Skin of body (tissue), 3 donors: ENCODE measurements at places on chromosomes 4 and X. TPM values are rescaled to one million over a fixed set of nuclear protein-coding genes. Genes with fewer than 3 reads are reported as not detected.
A peak's percentile ranks its signal among the peaks of the same experiment; 100 is the strongest.

- DNase-seq, result no peak
Measured at GRCh38 chrX:136778916-136779315, 1.8 kb downstream of the ARHGEF6 start.

GRCh38 chr4:90457817-90458216 is 330.6 kb downstream of the CCSER1 start:
- no peak for DNase-seq

DNA sequence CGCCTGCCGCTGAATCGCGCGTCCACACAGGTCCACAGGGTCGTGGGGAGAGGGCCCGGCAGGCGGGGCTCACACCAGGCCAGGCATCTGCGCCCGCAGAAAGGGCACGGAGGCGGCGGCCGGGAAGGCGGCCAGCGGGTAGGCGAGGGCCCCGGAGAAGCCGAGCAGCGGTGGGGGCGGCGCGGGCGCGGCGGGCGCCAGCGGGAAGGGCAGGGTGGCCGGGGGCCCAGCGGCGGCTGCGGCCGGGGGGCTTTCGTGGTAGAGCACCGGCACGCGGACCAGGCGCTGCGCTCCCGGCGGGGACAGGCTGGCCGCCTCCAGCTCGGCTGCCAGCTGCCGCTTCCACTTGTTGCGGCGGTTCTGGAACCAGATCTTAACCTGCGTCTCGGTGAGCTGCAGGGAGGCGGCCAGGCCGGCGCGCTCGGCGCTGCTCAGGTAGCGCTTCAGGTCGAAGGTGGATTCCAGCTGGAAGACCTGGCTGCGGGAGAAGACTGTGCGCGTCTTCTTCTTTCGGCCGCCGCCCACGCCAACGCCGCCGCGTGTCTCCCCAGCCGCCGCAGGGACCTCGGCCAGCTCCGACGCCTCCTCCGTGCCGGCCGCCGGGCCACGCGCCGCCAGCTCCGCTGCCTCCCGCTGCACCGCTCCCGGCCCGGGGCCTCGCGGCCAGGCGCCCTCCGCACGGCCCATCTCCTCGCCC is 3.9 kb downstream of the HMX1 start:
- no peak for DNase-seq

DNA sequence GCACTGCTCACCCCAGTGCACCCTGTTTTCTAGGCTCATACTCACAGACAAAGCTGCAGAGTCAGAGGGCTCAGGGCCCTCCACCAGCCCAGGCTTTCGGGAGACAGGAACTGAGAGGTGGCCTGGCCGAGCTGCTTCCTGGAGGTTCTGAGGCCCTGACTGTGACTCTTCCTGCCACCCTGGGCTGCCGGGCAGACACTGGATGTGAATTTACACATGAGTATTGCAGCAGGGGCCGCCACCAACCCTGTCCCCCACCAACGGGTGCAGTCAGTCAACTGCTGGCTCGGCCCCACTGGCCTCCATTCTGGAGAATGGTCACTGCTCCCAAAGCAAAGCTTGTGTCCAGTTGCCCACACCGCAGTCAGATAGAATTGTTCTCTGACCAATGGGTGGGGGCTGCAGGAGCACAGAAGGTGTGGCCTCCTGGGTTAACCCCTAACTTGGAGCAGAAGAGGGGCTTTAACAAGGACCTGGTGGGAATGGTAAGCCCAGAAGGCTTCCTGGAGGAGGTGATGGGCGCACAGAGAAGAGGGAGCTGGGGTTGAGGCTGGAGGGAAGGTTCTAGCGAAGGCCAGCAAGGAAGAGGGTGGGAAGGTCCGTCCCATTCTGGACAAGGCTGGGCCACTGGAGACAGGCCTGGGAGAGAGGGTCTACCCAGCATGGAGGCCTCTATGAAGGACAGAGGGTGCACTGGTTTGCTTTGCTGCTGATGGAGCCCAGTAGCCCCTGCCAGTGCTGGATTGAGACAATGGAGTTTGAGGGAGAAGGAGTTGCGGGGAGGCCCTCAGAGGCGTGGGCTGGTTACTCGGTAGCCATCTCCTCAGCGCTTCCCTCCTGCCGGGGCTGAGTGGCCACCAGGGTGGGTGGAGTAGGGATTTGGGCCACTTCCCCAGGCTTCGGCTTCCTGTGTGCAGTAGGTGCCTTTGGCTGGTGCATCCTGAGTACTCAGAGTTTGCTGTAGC is 135.3 kb downstream of the CPZ start:
- no peak for DNase-seq

GRCh38 chr4:139852612-139853269 is 187.1 kb downstream of the MGST2 start:
- DNase-seq, result no peak

The SLC34A2 gene
- total RNA-seq, result 1.1 TPM

GRCh38 chrX:119477812-119478232 is 9.6 kb downstream of the SLC25A5 start:
- no peak for DNase-seq

The TACR3 gene
- 0.49 TPM for total RNA-seq

The BRS3 gene
- total RNA-seq, result not detected

- DNase-seq, result peak; percentile 56
Measured at GRCh38 chr4:39637586-39638353, 895 bp downstream of the SMIM14 start.

DNA sequence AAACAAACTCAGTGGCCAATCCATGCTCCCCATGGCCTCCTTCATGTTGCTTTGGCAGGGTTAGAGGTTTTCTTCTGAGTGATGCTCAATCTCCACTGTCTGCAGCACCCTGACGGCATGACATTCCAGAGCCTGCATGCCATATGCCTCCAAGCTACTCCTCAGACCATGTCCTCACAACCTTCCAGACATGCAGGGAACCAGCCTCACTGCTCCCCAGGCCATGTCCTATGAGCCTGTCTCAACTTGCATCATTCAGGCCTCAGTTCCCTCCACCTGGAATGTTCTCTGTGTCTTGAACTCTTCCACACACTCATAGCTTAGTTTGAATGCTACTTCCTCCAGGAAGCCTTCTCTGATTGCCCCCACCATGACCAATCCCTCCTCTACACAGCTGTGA is 18.8 kb downstream of the PROM1 start:
- no peak for DNase-seq

The HDX gene
- total RNA-seq, result 6.4 TPM

GRCh38 chr4:148565801-148566200 is 123.6 kb upstream of the NR3C2 start:
- no peak for DNase-seq

- no peak for DNase-seq
Measured at GRCh38 chr4:151195801-151196200, 81.2 kb upstream of the PRSS48 start.

The TEX13B gene
- total RNA-seq, result not detected

GRCh38 chrX:31670245-31670644 is 598.4 kb upstream of the FTHL17 start:
- no peak for DNase-seq

DNA sequence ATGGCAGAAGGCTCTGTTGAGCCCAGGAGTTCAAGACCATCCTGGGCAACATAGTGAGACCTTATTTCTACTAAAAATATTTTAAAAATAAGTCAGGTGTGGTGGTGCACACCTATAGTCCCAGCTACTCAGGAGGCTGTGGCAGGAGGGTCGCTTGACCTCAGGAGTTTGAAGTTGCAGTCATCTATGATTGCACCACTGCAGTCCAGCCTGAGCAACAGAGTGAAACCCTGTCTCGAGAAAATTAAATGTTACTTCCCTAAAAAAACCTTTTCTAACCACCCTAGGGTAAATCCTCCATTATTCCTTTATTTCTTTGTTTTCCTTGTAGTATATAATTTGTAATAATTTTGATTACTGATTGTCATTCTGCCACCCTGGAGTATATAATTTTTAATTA is 7.9 kb downstream of the FAM200B start:
- DNase-seq, result no peak

- peak; percentile 3 for DNase-seq
Measured at GRCh38 chrX:40094041-40094899, 3.5 kb downstream of the BCOR start.

The TRIML2 gene
- total RNA-seq, result not detected

DNA sequence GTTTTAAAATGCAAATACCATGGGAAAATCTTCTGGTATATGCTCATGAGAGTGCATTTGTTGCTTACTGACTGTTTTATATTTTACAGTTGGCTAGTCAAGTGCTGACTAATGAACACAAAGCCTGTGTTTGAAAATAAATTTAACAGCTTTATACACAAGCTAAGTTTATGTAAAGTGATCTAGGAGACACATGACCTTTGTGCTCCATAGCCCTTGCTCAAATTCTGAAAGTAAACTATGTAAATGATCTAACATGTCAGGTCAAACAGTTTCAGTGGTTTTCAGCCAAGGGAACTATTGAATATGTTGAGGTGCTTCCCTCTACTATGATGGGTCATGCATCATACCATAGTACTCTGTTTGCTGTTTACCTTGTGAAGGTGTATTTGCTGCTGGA is 36.7 kb downstream of the DIAPH2 start:
- DNase-seq, result no peak

DNA sequence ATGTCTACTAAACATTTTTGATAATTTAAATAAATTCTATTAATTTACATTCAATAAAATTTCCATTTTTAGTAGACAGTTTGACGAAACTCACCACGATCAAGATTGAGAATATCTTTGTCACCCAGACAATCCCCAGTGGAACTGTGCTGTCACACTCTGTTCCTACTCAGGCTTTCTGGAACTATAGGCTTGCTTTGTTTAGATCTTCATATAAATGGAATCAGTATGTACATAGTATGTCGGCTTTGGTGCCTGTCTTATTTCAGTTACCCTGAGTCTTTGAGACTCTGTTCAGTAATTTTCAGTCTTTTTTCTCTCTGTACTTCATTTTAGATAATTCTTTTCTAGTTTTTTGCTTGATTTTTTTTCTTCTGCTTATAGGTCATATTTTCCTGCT is 163.5 kb upstream of the EMCN start:
- DNase-seq, result no peak

- DNase-seq, result no peak
Measured at GRCh38 chr4:152399246-152399645, 136.6 kb downstream of the FBXW7 start.

DNA sequence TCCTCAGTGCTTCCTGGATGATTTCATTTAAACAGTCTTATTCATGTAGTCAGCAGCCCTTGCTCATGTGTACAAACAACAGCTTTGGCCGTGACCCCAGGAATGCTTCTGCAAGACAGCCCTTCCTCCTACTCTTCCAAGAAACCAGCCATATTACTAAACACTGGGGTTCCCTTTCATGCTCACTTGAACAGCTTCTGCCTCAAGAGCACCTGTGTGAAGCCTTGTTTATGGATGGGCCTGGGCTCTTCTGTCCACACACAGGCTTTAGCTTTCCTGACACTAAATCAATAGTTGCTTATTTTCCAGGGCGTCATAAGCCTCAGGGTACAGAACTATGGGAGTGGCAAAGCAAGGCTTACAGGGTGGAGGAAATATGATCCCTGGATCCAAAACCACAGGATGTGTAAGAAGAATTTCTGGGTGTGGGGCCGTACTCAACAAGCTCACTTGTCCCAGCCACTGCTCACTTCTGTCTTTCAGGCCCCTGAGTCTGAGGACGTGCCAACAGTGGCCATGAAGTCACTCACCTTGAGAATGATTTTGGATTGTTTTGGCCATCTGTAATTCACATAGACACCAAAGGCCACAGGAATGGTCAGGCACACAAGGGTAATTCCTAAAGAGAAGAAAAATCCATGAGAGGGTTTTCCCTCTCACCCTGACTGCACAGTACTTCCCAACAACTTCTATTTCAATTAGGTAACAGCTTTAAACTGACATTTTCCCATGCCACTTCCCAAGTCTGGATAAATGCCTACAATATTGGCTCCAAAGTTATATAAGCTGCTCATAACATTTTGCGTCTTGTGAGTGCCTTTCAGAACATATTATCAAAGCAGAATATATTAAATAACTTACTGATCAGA is 17.7 kb downstream of the SLC10A6 start:
- no peak for DNase-seq

- no peak for DNase-seq
Measured at GRCh38 chr4:102778720-102779119, 18.0 kb upstream of the MANBA start.

The NIPAL1 gene
- 9.5 TPM for total RNA-seq

GRCh38 chr4:26874110-26874509 is 13.5 kb downstream of the STIM2 start:
- no peak for DNase-seq
